Lung microvascular endothelial cell (primary cell): ENCODE measurements at places on chromosomes 5 and 9.
A peak's percentile ranks its signal among the peaks of the same experiment; 100 is the strongest.

- no peak for DNase-seq
Measured at GRCh38 chr5:104733063-104733669, 1170.6 kb upstream of the NUDT12 start.

DNA sequence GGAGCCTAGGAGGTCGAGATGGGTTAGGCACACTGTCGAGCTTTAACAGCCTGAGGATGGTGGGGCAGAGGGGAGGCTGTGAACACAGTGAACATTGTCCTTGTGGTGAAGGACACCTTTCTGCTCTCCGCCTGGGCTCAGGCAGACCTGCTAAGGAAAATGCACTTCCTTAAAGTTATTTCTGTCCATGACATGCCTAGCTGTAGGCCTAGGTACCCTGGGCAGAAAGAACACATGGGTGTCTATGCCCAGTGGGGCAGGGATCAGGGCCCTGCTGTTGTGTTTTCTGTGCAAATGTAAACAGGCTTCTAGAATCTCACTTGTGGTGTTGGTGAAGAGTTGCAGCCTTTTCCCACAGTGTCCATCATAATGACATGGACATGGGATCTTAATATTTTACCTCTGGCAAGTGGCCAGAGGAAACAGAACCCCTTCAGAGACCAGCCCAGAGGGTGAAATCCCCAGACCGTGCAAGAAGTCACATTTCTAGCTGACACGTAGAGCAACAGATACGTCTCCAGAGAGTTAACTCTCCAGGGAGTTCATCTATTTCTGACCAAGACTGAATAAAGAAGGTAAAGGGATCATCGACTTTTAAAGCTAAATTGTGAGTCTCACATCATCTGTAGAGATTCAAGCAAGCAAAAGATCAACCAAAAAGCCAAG, 79.2 kb downstream of the C9orf152 start:
- peak; percentile 19 for DNase-seq

GRCh38 chr9:109252291-109252690, 68.6 kb downstream of the EPB41L4B start:
- DNase-seq = no peak

DNA sequence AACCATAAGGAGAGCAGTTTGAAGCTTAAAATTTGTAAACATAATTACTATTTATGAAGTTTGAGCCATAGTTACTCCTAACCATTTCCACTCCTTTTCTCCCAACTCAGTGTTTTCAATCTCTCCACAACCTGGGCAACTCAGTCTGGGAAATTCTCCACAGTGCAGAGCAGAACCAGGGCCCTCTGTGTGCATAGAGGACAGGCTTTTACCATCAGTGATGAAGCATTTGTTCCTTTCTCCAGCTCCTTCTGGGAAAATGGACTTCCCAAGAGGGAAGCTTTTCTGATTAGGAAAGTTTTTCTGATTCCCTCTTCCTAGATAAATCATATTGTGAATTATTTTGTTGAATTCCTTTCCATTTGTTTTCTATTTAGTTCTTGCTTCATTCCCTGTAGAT, 132.3 kb upstream of the MPDZ start:
- DNase-seq = no peak

GRCh38 chr9:70534061-70534460, 119.6 kb upstream of the KLF9 start:
- DNase-seq = peak; percentile 88

- DNase-seq = no peak
Measured at GRCh38 chr5:121816164-121816563, 35.5 kb upstream of the FTMT start.

DNA sequence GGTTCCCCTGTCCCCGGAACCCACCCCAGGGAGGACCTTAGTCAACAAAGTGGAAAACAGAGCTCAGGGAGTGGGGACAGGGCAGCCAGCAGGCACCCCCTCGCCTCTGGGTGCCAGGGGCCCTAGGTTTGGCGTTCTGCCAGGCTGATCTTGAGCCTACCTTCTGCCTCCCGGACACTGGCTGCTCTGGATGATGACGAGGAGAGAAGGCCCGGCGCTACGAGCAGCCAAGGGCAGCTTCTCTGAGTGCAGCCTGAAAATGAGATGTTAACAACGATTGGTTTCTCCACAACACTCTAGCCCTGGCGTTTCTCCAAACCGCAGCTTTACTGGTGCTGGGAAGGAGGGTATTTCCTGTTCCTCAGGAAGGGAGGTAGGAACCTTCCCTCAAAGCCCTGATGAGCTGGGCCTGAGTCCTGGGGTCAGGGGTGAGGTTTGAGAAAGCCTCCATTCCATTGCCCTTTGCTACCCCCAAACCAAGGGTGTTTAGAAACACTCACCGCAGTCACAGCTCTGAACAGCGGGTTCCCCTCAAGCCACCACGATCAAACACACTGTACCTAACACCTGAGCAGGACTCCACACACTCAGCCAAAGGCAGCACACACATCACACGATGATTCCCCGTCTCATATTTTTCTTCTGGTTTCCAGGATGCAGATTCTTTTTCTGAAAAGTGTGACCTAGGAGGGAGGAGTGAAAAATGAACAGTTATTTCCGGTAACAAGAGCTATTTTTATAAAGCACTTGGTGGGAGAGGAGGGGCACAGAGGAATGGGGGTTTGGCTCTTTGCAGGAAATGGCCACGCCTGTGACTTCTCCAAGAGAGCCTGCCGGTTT, at the start of gene STING1:
Gene STING1, minus strand, starts transcription at position 709 of the 840 bp plus-strand sequence. CDS start 1,054 bp downstream, outside the sequence.
- DNase-seq = peak; percentile 94

- no peak for DNase-seq
Measured at GRCh38 chr9:101691657-101692056, 46.8 kb downstream of the GRIN3A start.

DNA sequence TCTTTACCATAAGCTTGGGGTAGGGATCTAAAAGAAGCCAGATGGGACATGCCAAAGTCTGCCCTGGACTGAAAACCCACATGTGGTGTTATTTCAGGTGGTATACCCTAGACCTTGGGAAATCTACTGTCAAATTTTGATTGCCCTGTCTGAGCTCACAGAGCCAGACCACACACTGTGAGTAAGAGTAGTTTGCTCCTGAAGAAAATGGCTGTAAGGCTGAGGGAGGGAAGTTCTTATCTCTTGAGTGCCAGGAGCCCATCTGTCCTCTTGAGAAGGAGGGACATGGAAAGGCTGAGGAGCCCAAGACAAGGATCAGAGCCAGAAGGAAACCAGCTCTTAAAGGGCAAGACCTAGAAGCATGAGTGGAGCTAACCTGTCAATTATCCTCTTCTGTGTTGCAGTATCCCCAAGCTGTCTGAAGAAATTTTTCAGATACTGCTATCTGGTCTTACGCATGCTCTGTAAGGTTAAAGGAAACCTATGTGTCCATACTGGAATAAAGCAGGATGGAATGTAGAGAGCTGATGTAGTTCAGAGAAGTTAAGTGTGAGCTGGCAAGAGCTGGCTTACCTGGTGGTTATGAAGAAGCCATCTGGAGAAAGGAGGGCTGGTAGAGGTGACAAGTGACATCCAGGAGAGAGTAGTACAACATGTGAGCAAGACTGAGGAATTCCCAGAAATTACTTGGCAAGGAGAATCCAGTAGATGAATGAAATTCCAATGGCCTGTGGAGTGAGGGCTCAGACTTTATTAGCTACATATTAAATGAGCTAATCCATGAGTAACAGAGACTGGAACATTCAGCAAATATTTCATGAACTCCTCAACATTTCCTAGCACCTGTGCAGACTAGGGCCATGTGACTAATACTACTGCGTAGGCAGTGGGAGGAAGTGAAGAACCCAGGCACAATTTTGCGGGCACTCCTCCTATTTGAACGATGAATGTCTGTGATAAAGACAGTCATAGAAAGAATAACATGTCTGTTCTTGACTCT, 389.1 kb upstream of the KIF2A start:
- no peak for DNase-seq

DNA sequence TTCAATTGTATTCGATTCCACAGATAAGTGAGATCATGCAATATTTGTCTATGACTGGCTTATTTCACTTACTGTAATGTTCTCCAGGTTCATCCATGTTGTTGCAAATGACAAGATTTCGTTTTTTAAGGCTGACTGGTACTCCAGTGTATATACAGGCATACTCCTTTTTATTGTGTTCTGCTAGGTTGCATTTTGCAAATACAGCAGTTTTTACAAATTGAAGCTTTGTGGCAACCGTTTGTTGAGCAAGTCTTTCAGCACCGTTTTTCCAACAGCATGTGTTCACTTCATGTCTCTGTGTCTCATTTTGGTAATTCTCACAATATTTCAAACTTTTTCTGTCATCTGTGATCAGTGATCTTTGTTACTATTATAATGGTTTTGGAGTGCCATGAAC, 82.7 kb downstream of the DMXL1 start:
- no peak for DNase-seq

- no peak for DNase-seq
Measured at GRCh38 chr5:107329850-107330249, 340.9 kb downstream of the EFNA5 start.

GRCh38 chr9:82895822-82896110, 167.2 kb downstream of the RASEF start:
- DNase-seq = no peak

DNA sequence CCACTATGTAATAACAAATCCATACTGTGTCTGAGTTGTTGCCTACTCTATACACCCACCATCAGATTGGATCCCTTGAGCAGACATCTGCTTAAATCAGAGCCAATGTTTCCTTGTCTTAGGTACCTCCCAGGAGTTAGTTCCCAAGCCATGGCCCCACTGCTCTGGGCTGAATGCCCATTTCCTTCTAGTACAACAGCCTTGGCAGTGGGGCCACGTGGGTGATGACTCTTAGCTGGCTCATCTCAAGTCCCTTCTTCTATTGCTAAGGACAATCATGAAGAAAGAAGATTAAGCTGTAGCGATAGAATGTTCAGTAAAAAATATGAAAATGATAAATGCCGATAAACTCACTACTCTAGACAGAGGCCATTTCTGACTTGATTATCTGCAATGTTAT, 16.6 kb downstream of the PTGR1 start:
- DNase-seq = peak; percentile 44

DNA sequence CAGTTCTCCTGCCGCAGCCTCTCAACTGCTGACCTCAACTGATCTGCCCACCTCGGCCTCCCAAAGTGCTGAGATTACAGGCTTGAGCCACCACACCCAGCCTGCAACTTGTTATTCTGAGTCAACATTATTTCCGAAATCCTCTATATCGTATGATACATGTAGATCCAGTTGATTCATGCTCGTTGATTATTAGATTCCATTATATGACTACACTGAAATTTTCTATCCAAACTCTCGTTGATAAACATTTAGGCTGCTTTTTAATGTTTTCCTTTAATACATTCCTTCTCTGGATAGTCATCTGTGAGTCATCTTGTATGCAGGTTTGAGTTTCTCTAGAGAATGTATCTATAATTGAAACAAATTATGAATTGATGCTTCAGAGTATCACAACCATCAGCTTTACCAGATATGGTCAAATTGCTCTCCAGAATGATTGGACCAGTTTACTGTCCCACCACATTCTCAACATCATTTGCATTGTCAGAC, 4.1 kb downstream of the CDK7 start:
- peak; percentile 81 for DNase-seq

DNA sequence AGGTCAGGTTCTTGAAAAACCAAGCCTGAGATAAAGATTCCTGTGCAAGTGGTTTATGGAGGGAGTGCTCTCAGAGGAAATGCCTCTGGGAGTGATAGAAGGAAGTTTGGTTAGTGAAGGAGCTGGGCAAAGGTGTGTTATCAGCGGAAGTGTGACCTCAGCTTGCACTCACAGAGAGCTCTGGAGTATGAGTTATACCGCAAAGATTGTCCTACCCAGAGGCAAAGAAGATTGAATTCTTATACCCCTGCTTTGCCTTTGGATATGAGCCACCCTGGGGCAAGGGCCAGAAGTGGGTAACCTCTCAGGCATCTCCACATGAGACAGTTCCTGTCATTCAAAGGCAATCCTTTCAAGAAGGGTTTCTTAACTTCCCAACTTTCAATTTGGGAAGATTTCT, 145.6 kb downstream of the MUSK start:
- DNase-seq = no peak

DNA sequence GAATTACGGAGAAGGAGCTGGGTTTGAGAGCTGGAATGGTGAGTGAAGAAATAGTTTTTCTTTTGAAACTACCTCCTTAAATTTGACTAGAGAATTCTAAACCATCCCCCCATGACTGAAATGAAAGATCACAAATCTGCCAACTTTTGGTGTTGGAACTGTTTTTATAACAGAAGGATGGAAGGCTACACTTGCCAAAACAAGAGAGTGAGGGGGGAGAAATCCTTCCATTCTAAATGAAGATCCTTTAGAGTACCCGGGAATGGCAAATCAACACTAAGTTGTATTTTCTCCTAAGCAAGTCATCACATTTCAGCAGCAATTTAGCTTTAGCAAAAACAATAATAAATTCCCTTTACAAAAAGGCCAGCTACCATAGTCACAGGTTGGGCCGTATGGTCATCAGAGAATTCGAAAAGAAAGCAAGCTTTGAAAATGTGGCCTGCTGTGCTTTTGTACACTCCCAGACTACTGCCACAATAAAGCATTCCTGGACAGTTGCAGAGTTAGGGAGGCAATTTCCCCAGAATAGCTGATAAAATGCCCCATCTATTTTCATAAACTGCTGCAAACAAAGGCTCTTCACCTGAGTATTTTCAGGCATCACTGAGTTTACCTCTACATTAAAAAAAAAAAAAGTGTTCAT, 25.0 kb upstream of the FREM1 start:
- no peak for DNase-seq

GRCh38 chr5:89878140-89879132, 531.1 kb downstream of the CETN3 start:
- peak; percentile 48 for DNase-seq
